NCI-H1092 (cell line): ENCODE measurements at places on chromosomes 7 and 10.

GRCh38 chr7:74311305-74311744 is 22.1 kb downstream of the CLIP2 start:
- DNase-seq = no peak

GRCh38 chr10:23676296-23676695 is 237.4 kb downstream of the OTUD1 start:
- no peak for DNase-seq

GRCh38 chr7:50682079-50682478 is 100.6 kb downstream of the GRB10 start:
- no peak for DNase-seq

DNA sequence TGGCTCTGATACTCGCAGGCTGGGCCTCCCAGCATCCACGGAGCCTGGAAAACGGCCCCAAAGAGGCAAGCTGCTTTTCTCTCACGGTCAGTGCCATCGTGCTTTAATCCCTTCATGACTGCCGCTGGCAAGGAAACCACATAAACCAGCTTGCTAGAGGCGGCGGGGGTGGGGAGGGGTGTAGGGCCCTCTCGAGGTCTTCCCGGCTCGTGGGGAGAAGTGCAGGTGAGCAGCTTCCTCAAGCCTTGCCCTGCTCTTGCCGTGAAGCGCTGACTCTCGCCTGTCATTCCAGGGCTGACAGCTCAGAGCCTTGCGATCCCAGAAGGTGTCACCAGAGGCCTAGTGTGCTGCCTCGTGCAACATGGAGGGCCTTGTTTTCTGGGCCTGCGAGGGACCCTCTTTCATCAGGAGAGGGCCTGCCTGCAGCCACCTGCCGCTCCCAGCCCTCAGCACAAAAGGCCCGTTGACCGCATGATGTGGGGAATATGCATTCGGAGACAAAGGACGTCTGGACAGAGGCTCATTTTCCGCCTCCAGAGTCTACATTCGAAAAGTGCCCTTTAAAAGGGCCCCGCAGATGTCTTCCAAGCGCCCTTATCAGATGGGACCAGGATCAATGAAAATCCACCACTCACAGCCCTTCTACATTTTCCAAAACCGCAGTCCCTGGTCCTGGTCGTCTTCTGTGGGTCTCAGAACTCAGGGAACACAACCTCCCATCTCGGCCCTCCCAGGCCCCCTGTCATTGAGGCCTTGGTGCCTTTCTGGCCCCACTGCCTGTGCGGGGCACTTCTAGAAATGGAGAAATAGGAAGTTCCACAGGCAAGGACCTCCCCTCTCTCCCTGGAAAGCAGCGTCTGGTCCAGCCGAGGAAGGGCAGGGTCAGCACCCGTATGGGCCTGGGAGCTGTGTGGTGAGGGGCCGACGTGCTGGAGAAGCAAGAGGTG is 58.7 kb downstream of the ZRANB1 start:
- DNase-seq = no peak

- no peak for DNase-seq
Measured at GRCh38 chr10:23088609-23089008, 6.8 kb upstream of the MSRB2 start.

DNA sequence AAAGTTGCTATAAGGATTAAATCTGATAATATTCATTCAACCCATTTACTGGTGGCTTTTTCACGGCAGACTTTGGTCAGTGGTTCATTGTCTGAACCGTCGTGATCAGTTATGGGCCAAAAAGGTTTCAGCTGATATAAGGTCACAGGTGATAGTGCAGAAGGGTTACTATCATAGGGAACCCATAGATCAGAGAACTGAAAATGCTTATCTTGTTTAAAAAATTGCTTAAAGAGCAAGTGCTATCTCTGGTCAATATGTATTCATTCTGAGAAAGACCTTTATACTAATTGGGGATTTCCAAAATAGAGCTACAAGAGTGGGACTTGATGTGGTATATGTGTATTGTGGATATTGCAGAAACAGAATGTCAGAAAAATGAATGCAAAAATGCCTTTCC is 147.8 kb upstream of the SEMA3E start:
- no peak for DNase-seq

DNA sequence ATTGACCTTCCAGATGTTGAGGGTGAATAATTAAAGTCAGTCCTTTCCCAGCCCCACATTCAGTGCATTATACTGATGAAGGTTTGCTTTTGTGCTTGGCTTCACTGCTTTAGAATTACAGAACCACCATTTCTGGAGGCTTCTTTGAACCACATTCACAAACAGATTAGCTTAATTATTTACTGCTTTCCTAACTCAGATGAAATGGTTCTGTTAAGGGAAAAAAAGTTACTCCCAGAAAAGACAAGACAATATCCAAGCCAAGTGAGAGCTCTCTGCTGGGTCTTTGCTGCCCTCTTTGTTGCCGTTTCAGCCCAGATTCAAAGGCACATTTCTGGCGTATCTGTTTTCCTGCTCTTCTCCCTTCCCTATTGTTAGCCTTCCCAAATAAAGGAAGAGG is 188.9 kb downstream of the AHR start:
- no peak for DNase-seq

DNA sequence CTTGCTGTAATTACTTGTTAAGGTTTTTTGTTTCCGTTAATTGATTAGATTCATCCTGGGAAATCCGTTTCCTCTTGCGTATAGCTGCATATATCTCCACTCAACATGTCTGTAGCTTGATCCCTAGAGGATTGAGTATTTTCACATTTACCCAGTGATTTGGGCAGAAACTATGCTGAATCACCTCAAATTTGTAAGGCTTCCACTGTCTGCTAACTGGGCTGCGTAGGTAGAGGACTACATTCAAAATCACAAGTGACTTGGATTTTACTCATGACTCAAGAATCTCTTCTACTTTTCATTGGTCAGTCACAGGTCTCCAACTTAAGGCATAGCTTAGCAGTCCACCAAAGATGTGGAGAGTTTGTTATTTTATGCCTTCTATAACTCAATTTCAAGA is 141.8 kb downstream of the POLR1F start:
- DNase-seq = no peak

GRCh38 chr7:70093205-70093904 is 495.1 kb downstream of the AUTS2 start:
- peak; percentile 67 for DNase-seq

GRCh38 chr7:150849204-150849775 is 3.0 kb upstream of the AOC1 start:
- no peak for DNase-seq

DNA sequence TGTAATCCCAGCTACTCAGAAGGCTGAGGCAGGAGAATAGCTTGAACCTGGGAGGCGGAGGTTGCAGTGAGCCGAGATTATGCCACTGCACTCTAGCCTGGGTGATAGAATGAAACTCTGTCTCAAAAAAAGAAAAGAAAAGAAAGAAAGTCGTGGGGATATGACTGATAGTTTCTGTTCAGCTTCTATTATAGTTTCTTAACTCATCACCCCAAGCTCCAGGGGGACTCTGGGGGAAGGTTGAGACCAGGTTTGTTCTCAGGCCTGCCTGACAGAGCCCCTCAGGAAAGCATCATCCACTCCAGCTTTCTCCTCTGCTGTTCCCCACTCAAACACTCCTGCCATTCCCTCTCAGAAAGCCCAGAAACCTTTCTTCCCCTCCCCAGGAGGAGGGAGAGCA is 542.4 kb upstream of the GALNT17 start:
- DNase-seq = no peak

GRCh38 chr7:8296362-8296659 is 34.3 kb upstream of the ICA1 start:
- DNase-seq = no peak

- no peak for DNase-seq
Measured at GRCh38 chr10:81068460-81068859, 530.8 kb downstream of the SH2D4B start.

DNA sequence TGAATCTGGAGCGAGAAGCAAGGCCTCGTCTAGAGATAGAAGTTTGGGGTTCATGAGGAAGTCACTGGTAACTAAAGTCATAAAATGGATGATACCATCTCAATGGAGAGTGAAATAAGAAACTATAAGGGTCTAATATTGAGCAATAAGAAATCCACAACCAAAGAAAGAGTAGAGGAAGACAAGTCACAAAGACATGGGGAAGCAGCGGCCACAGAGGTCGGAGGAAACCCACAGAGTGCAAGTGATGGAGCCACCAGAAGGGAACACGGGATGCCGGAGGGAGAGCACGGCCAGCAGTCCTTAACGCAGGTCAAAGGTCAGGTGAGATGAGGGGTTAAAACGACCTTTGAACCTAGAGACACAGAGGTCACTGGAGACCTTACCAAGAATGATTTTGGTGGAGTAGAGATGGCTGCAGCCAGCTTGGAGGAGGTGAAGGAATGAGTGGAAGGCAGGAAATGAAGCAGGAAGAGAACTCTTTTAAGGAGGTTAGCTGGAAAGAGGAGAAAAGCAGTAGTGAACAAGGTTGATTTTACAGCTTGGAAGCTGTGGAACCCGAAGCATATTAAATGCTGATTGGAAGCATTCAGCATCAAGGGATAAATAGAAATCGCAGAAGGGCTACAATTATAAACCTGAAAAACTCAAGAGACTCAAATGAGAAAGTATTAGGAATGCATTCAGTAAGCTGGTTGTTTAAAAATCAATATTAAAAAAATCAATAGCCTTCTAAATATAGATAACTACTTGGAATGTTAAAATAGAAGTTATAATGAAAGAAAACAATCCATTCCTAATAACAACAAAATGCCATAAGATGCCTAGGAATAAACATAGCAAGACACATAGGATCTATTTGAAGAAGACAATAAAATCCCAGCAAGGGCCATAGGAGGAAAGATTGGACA is 93.7 kb downstream of the SVOPL start:
- DNase-seq = no peak

DNA sequence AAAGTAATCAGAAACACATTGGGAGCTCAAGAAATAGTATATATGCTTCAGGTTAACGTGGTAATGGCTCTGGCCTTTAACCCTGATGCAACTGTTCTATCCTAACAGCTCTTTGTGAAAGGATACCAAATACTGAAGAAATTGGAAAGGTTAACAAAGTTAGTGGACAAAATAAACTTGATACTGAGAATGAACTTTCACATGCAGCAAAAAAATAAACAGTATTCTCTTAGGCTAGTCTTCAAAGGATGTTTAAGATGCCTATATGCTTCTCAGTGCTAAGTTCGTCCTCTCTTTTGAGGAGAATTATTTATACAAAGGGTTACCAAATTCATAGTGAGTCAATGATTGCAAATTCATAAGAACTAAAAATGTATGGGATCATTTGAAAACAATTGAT is 256.2 kb upstream of the FERD3L start:
- no peak for DNase-seq

DNA sequence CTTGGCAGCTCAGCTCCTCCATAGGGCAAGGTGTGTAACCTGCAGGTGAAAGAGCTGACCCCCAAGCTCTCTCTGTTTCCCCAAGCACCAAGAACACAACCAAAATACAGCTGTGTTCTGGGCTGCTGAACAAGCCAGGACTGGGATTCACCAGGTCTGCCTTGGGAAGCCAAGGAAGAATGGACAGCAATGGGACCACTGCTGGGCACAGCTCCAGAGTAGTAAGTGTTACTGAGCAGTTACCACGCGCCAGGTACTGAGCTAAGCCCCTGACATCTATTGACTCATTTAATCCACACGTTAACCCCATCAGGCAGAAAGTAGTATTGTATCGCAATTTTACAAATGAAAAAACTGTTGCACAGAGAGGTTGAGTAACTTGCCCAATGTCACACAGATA is 168.3 kb downstream of the GRID1 start:
- DNase-seq = no peak

- DNase-seq = no peak
Measured at GRCh38 chr10:34936061-34936460, 121.0 kb upstream of the PARD3 start.
